ENCODE measurements at places on chromosomes 6 and 20. TPM values are rescaled to one million over a fixed set of nuclear protein-coding genes. Genes with fewer than 3 reads are reported as not detected.

CTCFL gene
- total RNA-seq, result not detected

FBXO5 gene
- total RNA-seq, result 27.0 TPM

EBF4 gene
- 1.0 TPM for total RNA-seq

ARFGEF3 gene
- total RNA-seq, result 0.62 TPM

HLA-DOB gene
- 0.58 TPM for total RNA-seq

EFCAB8 gene
- not detected for total RNA-seq

DNA sequence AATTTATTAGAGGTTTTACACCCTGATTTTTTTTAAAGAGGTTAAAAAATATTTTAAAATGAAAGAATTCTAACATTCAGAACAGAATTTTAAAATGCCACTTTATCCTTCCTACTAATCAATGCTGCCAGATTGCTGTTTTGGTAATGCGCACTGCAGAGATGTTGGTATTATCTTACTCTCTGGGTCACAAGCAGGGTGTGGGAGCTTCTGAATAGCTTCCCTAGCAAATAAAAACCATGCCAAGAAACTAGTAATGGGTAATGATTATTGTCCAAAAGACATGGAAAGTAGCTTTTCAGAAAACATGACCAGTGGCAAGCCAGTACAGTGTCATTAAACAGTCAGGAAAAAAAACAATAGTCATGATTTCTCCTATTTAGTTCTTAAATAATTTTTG is 205.4 kb downstream of the TPBG start:
- no peak for DNase-seq

DNA sequence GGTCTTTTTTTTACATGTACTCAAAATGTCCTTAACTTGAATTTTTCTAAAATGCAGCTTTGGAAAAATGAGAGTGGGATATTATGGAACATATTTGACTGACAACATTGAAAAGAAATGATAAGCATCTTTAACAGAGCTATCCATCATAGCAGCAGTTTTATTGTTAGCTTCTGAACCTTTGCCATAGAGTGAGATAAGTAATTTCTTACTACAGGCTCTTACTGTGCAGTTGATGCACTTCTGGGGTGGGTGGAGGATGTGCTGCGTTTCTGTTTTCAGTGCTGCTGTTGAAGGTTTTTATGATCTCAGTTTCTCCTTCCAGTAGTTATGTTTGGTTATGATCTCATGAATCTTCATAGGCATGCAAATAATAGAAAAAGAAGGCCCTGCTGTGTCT is 267.0 kb downstream of the TMEM242 start:
- DNase-seq, result no peak

GRCh38 chr6:90110971-90111370 is 185.7 kb downstream of the BACH2 start:
- no peak for DNase-seq

GRCh38 chr20:19786311-19786710 is 28.3 kb downstream of the RIN2 start:
- no peak for DNase-seq

DNA sequence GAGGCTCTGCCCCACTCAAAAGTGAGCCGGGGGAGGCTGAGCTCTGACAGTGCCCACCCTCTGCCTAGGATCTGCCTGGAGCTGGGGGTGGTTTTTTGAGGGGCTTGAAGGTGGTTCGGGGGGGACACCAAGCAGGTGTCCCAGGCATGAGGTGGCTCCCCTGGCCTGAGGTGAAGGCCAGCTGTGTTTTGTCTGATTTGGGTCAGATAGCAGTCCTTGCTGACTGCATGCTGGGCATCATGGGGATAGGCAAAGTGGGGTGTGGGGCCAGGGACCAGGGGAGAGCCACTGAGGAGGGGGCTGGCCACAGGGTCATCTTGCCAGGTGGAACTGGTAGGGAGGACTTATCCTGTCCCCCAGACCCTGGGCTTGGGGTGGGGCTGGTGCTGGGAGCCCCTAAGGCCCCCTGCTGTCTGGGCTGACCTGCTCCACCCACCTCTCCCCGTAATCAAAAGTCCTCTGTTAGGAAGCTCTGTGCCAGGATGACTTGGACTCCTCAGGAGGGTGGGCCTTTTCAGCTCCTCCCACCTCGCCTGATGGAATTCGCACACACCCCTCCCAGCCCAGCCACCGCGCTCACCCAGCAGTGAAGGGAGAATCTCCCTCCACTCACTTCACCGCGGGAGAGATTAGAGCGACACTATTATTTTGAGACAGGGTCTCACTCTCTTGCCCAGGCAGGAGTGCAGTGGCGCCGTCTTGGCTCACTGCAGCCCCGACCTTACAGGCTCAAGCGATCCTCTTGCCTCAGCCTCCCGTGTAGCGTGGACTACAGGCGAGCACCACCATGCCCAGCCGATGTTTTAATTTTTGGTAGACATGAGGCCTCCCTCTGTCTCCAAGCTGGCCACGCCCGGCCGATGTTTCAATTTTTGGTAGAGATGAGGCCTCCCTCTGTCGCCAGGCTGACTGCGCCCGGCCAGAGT is 1.5 kb upstream of the COL9A3 start:
- no peak for DNase-seq

DNA sequence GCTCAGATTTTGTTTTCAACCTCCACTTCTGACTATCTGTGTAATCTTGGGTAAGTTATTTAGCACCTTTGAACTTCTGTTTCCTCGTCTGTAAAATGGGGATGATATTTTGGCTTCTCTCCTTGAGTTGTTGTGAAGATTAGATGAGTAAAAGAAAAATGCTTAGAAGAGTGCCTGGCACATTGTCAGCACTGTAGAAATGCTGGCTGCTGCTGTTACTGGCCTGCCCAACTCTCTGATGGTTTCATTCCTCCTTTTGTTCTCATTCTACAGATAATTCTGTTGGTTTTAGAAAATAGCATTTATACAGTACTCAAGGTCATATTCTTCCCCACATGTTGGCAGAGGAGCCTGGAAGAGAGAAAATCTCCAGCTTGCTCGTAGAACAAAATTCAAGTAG is 547.2 kb upstream of the JAG1 start:
- DNase-seq, result no peak

- DNase-seq, result no peak
Measured at GRCh38 chr20:64159286-64159680, 5.0 kb upstream of the MYT1 start.

DNA sequence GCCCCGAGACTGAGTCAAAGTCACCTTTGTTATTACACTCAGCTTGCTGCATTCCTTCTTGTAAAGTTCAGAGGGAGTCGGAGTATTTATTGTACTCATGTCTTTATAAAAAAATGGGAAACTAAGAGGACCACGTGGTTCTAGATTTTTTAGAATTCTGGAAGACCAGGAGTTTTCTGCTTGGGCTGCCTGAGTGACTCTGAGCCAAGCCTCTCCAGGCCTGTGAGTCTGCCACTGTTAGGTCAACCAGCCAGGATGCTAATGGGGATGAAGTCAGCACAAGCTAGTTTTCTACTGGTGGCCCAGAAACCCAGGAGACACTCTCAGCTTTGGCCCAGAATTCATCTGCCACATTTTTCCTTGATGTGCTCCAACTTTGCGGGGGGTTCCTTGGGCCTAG is 453.5 kb upstream of the SULF2 start:
- DNase-seq, result no peak

- no peak for DNase-seq
Measured at GRCh38 chr6:125968493-125968892, 11.9 kb downstream of the HINT3 start.

- DNase-seq, result no peak
Measured at GRCh38 chr20:61927193-61927825, 138.4 kb downstream of the TAF4 start.

- DNase-seq, result no peak
Measured at GRCh38 chr6:136031982-136032381, 180.5 kb downstream of the PDE7B start.

DNA sequence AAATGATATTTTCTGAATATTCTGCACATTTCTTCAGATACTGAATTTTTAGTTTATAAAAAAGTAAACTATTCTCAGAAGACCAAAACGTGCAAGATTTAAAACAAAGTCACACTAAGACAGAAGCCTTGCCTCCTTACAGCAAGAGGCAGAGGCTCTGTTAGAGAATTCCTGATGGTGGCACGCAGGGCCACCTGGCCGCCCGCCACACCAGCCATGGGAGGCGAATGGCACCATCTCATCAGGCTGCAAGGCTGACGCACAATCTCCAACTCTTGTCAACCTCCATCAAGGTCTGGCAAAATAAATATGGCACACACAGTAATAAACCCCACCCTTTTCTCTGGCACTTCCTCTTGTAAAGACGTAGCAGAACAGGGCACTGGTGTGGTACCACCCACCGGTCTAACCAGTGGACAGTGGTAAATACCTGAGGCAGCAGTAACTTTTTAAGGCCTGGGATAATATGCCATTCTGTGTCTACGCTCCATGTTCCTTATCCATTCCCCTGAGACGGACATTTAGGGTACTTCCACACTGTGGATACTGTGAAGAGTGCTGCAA is 111.4 kb downstream of the WDR27 start:
- DNase-seq, result no peak

DNA sequence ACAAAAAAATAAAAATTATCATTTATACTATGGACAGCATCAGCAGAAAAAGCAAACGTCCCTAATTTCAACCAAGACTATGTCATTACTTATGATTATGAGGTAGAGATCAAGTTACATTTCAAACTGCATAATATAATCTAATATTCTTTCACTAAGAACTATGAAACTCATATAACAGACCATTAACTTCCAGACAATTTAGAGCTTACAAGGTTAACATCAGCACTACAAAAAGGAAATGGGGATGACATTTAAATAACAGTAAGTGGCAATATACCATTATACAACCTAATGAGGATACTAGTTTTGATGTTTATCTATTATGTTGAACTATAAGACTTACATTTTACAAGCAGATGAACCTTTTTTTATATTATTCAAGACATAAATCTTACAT is 261.0 kb upstream of the THEMIS start:
- DNase-seq, result no peak

GRCh38 chr6:71138376-71138775 is 150.2 kb upstream of the OGFRL1 start:
- DNase-seq, result no peak

DNA sequence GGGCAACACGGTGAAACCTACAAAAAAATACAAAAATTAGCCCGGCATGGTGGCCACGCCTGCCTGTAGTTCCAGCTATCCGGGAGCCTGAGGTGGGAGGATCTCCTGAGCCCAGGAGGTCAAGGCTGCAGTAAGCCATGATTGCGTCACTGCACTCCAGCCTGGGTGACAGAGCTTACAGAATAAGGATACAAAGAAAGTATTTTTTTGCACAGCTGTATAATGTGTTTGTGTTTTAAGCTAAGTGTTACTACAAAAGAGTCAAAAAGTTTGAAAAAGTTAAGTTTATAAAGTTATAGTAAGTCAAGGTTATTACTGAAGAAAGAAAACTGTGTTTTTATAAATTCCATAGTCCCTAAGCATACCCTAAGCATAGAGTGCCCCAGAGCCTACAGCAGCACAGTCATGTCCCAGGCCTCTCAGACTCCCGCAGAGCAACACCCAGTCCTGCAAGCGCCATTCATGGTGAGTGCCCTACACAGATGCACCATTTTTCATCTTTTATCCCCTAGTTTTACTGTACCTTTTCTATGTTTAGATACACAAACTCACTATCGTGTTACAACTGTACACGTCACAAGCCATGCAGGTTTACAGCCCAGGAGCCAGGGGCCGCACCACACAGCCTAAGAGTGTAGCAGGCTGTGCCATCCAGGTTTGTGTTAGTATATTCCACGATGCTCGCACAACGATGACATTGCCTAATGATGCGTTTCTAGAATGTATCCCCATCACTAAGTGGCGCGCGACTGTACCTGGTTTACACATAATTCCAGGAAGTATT is 22.4 kb downstream of the TAF4 start:
- DNase-seq, result no peak

DNA sequence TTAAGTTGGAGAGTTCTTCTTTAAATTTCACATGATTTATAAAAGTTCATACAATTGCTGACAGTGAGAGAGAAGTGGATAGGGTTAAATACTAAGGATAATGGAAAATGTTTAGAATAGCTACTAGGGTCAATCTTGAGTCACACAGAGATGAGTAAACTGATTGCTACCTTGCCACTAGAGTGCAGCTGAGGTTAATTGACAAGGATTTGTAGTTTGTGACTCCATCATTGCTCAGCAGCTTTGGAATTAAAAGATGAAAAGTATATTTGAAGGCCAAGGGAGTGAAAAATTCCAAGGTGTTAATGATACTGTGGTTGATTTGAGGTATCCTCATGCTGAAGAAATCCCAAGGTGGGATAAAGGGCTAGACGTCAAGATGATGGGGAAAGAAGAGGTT is 524.0 kb downstream of the UTRN start:
- no peak for DNase-seq

DNA sequence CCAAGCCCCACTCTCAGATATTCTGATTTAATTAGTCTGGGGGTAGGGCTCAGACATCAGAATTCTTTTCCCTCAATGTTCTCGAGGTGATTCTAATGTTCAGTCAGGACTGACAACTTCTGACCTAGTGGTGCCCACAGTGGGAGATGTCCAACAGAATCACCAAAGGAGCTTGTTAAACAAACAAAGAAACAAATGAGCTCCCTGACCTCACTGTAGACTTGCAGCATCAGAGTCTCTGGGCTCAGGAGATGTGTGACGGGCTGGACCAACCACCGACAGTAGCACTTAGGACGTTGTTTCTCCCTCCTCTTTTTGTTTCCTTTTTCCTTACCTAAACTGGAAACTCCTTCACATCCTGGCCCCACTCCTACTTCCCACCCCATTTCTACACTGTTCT is 49.3 kb downstream of the CLIC5 start:
- no peak for DNase-seq

Data from NCI-H460 (cell line).